Putamen (tissue), 1 donor: ENCODE measurements at places on chromosomes 11 and 22.

DNA sequence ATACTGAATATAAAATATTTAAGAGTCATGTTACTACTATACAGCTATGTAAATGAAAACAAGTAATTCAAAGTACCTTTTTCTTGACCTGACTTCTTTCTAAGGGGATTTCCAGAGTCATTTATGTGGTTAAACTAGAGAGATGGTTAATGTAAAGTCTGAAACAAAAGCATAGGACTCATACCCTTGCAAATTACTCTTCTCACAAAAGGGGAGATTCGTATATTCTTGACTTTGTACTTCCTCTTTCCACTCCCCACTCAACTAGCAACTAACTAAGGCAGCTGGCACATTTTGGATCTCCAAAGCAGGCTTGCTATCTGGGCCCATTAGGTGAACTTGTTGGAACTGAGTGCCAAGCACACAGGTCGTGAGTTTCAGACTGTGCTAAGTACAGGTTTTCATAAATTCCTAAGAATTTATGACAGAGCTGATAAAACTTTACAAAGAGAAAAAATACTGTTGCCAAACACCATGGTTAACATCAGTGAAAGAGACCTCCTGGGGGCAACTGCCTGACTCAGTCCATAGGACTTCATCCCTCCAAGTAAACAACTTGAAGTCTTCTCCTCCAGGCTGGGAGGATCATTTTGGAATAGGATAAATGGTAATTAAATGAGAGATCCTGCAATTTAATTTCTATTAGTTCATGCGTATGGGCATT, 77.0 kb upstream of the DDI1 start:
- DNase-seq: no peak

- no peak for DNase-seq
Measured at GRCh38 chr11:27806122-27806521, 105.9 kb upstream of the BDNF start.

DNA sequence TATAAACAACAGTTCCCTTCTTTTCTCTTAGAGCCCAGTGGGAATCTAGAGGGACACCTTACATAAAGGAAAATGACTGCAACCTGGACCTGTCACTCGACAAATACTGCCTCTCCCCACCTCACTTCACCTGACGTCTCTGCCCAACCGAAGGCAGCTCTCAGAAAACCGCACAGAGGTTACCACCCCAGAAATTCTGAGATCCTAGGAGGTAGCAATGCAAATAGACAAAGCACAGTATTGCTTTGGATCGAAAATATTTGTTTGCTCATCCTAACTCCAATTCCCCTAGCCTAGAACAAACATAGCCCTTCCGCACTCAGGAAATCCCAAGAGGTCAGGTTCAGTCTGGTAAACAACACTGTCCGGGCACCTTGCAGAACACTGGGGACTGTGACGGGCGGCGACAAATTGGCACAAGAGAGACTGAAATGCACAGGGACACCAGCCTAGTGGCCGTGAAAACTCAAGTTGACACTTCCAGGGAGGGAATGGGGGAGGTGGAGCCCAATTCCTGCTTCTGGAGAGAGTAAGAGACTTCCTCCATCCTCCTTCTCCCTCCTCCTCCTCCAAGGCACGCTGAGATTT, 420 bp upstream of the TRIM44 start:
- DNase-seq: peak; percentile 29

GRCh38 chr22:31544481-31545480, 48.4 kb downstream of the SFI1 start:
- DNase-seq: no peak

- DNase-seq: no peak
Measured at GRCh38 chr11:44192017-44192385, 96.5 kb downstream of the EXT2 start.

DNA sequence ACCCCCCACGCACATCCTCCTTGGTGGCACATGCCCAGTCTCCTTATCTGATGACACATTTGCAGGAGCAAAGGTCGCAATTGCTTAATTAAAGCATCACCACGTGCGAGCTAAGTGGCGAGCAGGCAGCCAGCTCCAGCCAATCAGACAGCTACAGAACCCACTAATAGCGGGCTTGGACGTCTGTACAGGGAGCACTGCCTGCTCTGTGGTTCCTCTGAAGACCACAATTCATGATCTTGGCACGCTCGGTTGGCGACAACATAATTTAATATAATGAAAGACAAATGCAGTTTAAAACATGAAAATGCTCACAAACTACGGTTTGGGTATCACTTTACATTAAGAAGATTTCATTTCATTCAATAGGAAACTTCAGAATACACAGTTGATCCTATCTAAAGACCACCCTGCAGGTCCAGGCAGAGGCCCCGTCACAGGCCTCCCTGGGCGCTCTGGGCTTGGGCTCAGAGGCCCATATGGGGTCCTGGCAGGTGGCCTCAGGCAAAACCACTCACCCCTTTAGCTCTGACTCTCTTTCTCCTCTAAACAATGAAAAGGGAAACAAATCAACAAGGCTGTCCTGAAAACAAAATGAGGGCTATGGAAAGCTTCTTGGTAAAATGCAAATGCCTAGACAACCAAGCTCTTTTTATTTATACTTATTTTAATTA, 10.4 kb downstream of the PACSIN2 start:
- no peak for DNase-seq

GRCh38 chr11:122313581-122313980, 197.6 kb upstream of the BLID start:
- DNase-seq: no peak

GRCh38 chr11:87421422-87421821, 383.7 kb downstream of the TMEM135 start:
- DNase-seq: peak; percentile 56

GRCh38 chr11:74783241-74783871, 34.7 kb downstream of the RNF169 start:
- DNase-seq: peak; percentile 17

DNA sequence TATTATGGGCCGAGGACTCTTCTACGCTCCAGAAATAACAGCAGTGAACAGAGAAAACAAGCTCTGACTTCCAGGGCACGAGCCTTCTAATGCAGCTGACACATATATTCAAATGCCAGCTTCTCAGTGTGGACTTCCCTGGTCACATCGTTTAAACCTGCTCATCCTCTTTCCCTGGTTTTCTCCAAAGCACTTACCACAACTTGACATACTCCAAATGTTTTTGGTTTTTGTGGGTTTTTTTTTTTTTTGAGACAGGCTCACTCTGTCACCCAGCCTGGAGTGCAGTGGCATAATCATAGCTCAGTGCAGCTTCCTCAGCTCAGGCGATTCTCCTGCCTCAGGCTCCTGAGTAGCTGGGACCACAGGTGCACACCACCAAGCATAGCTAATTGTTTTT, 105.5 kb downstream of the MICAL3 start:
- no peak for DNase-seq

DNA sequence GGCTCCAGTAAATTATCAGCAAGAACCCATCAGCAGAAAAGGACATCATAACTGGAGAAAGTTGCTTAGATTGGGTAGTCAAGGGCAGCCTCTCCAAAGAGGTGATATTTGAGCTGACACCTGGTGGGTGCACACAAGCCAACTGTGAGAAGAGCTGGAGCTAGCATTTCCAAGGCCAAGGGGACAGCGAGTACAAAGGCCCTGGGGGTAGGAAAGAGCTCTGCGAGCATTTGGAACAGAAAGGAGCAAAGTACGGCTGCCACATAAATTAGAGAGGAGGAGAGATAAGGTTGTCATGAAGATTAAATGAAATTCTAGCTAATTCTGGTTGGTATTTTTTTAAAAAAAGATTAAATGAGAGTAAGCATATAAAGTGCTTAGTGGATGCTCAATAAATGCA, 21.7 kb upstream of the SMCO4 start:
- DNase-seq: no peak

DNA sequence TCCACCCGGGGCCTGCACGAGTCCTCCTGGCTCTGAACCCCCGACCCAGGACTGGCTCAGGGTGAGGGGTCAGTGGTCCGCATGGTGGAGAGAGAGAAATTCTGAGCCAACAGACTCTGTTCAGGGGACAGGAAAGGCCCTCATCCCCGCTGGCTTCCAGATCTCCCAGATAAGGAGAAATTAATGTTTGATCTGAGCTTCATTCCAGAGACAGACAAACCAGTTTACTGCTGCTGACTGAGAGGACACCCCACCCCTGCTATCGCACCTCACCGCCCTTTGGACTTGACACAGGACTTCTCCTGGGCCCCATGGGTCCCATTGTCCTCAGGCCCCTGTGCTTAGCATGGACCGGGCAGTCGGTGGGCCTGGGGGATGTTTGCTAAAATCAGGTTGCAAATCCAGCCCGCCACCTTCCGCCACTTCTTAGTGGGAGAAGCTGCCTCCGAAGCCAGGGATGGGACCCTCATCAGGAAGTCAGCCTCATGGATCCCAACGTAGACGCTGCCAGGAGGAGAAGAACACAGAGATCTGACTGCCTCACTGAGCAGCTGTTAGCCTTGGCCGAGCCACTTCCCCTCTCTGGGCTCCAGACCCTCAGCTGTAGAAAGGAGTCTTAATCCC, 11.2 kb upstream of the UPK3A start:
- DNase-seq: no peak

DNA sequence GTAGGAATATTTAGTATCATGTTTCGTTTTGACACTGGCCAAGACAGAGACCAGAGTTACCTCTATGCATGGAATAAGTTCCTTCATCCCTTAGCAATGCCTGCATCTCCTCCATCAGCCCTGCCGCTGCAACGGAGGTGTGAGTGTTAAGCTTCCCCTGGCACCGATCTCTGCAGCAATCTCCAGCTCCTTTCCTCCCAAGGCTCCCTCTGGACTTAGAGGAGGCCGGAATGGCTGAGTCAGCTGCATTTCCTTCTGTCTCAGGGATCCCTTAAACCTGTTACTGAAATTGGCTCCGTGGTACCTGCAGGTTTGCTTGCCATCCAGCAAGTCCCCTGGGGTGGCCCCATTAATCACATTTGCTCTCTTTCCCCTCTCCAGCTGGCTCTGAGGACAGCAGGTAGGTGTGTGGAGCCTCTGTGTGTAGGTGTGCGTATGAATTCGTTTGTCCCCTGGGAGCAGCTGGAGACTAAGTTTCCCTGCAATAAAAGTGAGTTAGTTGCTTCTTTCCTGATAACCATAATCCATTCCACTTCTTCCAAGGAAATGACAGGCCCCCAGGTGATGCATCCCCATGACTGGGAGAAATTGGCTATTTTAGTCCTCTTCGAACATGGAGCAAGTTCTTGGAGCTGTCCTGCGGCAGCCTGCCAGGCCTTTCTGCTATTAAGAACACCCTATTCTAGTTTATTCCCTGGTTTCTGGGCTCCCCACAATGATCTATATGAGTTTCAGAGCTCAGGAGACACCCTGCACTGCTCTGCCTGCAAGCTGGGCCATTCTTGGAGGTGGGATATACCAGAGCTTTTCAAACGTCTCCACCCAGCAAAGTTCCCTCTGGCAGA, 457.2 kb upstream of the CADM1 start:
- DNase-seq: no peak

GRCh38 chr11:8512547-8512946, 81.5 kb downstream of the STK33 start:
- DNase-seq: no peak

DNA sequence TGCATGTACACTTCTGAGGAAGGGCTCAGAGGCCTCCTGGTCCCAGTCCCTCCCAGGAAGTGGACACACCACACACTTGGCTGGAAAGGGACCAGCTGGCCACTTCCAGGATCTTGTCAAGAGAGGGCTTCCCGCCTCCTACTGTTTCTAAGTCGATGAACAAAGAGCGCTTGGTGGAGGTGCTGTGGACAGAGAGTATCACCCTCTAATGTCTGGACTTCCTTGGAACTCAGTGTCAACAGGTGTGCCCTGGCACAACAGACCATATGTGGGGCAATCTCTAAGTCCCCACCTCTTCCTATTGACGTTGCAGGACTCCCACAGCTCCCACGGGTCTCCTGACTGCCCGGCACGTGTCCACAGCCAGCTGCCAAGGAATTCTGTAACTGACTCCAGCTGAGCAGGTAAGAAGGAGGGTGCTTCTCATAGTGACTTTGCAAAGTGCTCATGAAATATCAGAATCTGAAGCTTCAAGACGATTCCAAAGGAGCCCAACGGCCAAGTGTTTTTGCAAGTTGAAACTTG, 16.1 kb downstream of the POU2AF1 start:
- no peak for DNase-seq

GRCh38 chr11:129041611-129042018, 98.9 kb upstream of the TP53AIP1 start:
- no peak for DNase-seq

DNA sequence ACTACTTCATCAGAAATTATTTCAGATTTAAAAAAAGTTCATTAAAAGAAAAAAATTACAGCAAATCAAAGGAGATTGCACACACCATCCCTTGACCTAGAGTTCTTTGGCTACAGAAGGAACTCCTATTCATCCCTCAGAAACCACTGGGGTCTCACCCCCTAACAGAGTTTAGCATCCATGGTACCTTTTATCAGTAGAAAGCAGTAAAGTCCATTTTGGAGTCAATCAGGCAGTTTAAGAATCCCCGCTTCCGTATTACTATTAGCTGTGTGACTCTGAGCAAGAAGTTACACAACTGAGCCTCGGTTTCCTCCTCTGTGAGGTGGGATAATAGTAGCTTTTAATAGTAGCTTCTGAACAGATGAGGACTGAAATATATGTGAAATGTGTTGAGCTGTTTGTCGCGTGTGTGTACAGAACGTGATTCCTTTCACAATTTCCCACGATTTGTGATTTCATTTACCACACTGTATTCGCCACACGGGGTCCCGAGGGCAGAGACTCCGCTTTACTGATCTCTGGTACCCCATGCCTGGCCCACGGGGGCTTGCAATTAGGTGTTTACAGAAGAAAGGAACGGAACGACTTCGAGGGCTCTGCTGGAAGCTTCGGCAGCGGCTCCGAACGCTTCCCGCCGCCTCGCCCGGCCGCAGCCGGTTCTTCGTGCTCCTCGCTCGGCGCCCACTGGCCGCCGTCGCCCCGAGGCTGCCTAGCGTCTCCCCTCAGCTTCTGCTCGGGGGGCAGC, 72.5 kb upstream of the ZBED5 start:
- DNase-seq: no peak

DNA sequence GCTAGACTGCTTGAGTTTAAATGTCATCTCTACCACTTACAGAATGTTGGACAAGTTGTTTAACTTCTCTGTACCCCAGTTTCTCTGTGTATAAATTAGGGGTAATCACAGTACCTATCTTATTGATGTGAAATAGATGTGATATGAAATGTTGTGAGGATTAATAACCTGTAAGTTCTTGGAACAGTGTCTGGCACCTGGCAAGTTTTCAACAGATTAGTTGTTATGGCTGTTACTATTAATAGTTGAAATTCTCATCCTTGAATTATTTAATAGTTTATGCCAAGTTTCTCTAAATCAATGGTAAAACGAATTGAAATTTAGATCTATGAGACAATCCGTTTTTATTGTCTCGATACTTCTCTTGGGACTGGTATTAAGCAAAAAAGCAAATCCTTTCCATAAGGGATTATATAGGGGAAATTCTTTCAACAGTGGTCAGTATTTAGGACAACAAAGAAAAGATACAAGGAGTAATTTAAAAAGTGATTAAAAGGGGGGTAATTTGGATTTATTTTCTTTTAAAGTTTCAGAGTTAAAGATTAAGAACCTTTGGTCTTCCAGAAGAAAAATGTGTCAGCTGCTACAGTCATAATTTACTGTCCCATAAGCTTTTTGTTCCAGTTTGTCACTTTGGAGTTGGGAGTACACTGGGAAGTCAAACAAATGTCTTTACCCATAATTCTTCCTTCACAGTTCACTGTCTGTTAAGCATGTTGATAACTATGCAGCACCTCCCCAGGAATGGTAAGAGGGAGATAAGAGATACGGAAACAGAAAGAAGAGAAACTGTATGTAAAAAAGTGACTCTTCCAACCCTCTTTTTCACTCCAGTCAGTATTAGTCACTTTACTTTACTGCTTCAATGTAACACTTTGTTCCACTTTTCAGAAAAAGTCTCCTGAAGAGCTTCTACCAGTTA, 13.2 kb downstream of the PDE3B start:
- no peak for DNase-seq
